Lung microvascular endothelial cell (primary cell): ENCODE measurements at places on chromosomes 16 and 17. TPM values are rescaled to one million over a fixed set of nuclear protein-coding genes. Genes with fewer than 3 reads are reported as not detected.

CDH13 gene
- total RNA-seq: 14.5 and 23.5 TPM in 2 replicates

MEIOB gene
- total RNA-seq: not detected in 2 replicates

HIGD1B gene
- not detected in 2 replicates for total RNA-seq

ARHGAP44 gene
- 0.20 and 0.22 TPM in 2 replicates for total RNA-seq

CACNA1G gene
- not detected in 2 replicates for total RNA-seq

TEX19 gene
- total RNA-seq: not detected in 2 replicates

TP53TG3B gene
- not detected in 2 replicates for total RNA-seq

DNA sequence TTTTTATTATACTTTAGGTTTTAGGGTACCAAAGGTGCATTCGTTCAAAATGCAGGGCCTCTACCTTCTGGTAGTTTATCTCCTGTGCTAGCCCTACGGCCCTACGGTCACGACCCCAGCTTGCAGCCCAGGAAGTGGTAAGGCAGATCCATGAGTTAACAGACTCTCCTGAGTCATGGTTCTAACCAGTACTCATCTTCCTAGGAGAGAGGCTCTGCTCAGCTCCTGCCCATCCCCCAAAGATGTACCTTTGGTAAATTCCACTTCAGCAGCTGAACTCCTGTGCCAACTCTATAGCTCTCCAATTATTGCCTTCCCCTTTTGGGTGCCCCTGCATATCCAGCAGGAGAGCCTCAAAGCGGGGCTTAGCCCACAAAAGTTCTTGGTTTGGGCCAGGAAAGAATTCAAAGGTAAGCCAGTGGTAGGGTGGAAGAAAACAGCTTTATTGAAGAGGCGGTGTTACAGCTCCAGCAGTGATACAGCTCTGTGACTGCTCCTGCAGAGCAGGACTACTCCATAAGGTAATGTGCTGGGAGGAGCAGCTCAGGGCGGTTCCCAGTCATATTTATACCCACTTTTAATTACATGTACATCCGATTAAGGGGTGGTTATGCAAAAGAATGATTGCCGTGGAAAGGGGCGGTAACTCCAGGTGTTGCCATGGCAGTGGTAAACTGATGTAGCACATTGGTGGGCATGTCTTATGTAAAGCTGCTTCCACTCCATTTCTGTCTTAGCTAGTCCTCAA is 241.4 kb downstream of the PMP22 start:
- DNase-seq: no peak

- no peak for DNase-seq
Measured at GRCh38 chr17:72529386-72529785, 408.6 kb downstream of the SOX9 start.

DNA sequence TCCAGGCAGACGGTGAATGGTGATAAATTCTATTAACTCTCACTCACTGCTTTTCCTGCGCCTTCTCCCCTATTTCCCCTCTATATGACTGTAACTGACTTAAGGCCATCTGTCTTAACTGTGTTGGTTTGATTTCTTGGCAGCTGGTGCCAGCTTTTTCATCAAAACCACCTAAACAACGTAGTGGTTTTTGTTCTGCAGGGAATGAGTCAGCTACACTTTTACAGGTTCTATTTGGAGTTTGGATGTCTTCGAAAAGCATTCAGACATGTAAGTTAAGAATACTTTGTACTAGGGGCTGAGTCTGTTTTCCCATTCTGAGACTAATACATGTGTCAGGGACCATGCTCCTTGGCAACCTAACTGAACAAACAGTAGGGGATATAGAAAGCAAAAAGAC is 8.5 kb downstream of the REXO5 start:
- no peak for DNase-seq

DNA sequence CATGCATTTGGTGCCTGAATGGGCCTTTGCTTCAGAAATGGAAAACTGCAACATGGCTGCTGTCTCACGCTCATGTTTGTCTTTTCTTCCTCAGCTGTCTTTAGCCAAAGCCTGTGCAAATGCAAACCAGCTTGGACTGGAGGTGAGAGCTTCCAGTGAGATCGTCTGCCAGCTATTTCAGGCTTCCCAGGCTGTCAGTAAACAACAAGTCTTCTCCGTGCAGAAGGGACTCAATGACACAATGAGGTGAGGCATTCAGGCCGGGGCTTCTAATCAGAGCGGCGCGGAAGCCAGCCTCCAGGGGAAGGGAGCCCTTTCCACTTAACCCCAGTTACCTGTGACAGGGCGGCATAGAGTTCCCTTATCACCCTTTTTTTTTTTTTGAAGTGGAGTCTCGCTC is 14.3 kb downstream of the CCNF start:
- DNase-seq: no peak

GRCh38 chr17:5225668-5226457 is 8.8 kb downstream of the SCIMP start:
- no peak for DNase-seq

GRCh38 chr17:47633996-47634395 is 15.7 kb upstream of the KPNB1 start:
- DNase-seq: no peak

GRCh38 chr17:64084086-64084939 is 45.6 kb downstream of the ERN1 start:
- DNase-seq: no peak

- DNase-seq: peak; percentile 89
Measured at GRCh38 chr16:714558-715476, at the start of gene METRN. TSS of gene METRN (plus strand) at chr16:715118. CDS start at chr16:715290, 172 bp downstream.

- no peak for DNase-seq
Measured at GRCh38 chr17:82376042-82376730, 4.6 kb downstream of the UTS2R start.

DNA sequence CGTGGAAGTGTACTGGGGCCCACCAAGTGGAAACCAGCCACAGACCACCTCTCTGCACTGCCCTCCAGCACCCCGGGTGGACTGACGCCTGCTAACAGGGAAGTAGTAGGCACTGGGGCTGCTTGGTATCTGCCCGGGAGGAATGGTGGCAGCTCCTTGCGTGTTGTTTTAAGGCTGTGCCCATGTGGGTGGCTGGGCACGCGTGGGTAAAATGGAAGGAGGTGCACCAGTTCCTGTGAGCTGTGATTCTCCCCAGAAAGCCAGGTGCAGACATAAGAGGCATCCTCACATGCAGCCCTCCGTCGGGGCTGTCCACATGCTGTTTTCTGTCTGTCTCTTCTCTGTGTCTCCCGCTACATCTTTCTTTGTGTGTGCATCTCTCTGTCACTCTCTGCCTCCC is 122.3 kb downstream of the ENGASE start:
- DNase-seq: no peak

GRCh38 chr16:84929421-84930297 is 81.7 kb downstream of the ZDHHC7 start:
- no peak for DNase-seq

- no peak for DNase-seq
Measured at GRCh38 chr17:81152288-81152828, 12.9 kb upstream of the PVALEF start.

GRCh38 chr16:25478476-25478875 is 213.3 kb upstream of the HS3ST4 start:
- no peak for DNase-seq
